Ecto neural progenitor cell (in vitro differentiated cells): ENCODE measurements at places on chromosomes 3 and 15.

GRCh38 chr3:64445109-64445943 lies 220.1 kb upstream of the PRICKLE2 start:
- DNase-seq = peak; percentile 84

DNA sequence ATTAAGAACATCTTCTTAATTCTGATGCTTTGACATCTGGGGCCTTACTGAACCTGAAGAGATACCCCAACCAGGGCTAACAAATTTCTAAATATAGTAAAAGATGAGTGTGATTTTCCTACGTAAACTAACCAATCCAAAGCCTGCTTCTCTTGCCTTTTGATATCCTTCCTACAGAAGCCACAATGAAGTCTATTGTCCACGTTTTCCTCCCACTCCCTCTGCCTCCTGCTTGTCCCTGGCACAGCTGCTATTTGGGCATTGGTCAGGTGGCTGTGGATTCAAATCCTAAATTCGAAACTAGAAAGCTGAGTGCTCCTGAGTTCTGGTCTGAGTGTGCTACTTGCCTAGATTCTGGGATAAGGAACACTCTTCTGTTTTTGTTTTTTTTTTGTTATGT lies 17.4 kb upstream of the MKRN3 start:
- no peak for DNase-seq

- no peak for DNase-seq
Measured at GRCh38 chr3:133734305-133734704, 11.9 kb upstream of the TF start.

GRCh38 chr3:134517791-134518190 lies 31.9 kb downstream of the CEP63 start:
- no peak for DNase-seq

DNA sequence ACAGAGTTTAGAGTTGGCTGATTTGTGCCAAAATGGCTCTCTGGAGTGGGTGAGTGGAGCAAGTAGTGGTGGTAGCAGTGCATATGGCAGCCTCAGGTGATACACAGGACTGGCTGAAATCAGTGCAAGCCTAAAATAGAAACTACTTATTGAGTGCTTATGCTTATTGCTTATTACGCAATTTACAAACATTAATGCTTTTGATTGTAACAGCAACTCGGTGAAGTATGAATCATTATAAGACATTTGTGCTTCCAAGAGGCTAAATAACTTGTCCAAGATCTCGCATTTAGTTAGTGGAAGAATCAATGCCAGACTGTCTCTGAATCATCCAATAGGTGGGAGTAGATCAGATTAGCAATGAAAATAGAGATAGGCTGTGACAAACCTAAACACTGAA lies 353.8 kb downstream of the NAALADL2 start:
- no peak for DNase-seq
